ENCODE measurements at places on chromosomes 2 and 18.

DNA sequence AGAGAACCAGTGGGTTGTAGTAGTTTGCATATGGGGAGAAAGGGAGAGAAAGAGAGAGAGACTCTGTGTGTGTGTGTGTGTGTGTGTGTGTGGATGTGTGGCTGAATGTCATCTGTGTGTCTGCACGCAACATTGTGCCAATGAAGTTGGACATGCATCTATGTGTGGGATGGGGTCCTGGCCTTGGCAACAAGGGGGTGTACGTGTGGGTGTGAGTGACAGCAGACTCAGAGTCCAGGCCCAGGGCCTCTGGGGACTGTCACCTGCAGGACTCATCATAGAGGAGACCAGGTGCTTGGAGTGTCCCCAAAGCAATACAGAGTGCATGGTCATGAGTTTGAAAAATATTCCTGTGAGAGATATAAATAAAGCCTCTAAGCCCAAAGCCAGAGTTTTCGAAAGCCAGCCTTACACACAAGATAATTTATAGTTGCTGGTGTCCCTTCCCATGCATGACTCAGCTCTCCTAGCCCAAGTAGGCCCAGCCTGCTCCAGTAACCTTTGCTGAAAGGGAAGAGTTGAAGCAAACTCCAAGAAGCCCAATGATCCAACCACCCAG is 59.9 kb downstream of the TNP1 start:
- no peak for DNase-seq

DNA sequence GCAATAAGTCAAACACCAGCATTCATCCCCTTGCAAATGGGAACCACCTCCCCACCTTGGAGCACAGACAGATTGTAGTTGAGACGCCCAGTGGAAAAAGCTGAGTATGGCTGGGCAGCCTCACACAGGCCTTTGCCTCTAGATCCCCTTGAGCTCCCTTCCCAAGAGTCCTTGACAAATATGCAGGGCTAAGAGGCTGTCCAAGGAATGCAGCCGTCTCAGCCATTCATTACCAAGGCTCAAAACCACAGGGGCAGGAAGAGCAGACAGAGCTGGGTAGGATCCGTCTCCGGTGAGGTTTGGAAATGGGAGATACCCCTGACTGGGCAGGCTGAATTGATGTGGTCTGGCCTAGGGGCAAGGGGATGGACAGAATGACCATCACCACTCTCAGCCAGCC is 557.1 kb downstream of the TNS1 start:
- no peak for DNase-seq

- DNase-seq = no peak
Measured at GRCh38 chr18:8286303-8286702, 322.9 kb upstream of the RAB12 start.

DNA sequence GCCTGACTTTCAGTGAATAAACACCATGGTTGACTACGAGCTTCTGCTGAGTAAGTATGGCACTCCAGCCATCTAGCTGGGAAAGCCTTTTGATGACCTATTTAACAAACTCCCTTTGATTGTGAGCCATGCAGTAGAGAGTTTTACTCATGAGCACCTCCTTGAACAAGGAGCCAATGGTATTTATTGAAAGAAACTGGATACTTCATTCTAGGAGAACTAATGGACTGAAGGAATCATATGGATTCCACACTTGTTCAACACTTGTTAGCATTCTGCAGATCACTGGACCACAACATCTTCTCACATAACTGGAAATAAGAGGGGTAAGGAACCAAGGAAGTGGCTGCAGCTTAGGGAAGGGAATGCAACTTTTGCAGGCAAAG is 320.9 kb upstream of the ETAA1 start:
- DNase-seq = no peak

- no peak for DNase-seq
Measured at GRCh38 chr2:151975460-151976414, 123.1 kb downstream of the CACNB4 start.

- no peak for DNase-seq
Measured at GRCh38 chr2:238170386-238171071, 11.8 kb downstream of the ERFE start.

DNA sequence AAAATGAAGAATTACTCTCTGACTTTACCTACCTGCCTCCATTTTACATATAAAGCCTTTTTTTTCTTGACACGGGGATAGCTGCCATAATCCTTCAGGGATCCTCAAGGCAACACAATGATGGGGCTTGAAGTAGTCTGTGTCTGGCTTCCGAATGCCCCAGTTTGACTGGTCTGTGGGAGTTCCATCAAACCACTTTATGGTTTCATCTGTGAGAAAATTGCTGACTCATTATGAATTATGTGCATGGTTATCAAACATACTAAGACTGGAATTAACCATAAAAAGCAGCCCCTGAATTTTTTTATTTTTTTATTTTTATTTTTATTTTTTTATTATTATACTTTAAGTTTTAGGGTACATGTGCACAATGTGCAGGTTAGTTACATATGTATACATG is 117.5 kb downstream of the PLA2R1 start:
- DNase-seq = no peak

DNA sequence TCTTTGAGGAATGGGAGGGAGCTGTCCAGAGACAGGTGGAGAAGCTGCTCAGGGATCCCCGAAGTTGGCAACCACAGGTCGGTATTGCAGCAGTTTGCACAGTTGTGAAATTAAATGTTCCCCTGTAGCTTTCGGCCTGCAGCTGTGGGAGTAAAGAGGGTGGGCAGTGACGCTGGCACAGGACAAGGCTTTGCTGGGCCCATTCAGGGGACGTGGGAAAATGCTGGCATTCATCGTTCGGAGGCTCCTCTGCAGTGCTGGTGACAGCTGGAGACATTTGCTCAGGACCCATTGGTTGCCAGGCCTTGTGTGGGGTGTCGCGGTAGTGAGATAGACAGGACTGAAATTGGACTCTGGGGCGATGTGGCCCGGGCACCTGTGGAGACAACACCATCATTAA is 173.7 kb downstream of the MYCN start:
- DNase-seq = no peak

DNA sequence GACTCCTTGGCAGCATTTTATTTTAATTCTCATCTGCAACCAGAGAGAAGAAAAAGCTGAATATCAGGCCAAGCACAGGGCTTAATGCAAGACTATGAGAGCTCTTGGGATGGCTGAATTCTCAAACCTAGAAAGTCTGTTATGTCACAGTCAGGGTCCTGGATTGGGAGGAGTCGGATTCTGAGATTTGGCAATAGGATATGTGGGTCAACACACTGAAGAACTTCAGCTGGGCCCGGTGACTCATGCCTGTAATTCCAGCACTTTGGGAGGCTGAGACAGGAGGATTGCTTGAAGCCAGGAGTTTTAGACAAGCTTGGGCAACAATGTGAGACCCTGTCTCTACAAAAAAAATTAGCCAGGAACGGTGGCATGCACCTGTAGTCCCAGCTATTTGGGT is 102.4 kb downstream of the COL3A1 start:
- DNase-seq = no peak

DNA sequence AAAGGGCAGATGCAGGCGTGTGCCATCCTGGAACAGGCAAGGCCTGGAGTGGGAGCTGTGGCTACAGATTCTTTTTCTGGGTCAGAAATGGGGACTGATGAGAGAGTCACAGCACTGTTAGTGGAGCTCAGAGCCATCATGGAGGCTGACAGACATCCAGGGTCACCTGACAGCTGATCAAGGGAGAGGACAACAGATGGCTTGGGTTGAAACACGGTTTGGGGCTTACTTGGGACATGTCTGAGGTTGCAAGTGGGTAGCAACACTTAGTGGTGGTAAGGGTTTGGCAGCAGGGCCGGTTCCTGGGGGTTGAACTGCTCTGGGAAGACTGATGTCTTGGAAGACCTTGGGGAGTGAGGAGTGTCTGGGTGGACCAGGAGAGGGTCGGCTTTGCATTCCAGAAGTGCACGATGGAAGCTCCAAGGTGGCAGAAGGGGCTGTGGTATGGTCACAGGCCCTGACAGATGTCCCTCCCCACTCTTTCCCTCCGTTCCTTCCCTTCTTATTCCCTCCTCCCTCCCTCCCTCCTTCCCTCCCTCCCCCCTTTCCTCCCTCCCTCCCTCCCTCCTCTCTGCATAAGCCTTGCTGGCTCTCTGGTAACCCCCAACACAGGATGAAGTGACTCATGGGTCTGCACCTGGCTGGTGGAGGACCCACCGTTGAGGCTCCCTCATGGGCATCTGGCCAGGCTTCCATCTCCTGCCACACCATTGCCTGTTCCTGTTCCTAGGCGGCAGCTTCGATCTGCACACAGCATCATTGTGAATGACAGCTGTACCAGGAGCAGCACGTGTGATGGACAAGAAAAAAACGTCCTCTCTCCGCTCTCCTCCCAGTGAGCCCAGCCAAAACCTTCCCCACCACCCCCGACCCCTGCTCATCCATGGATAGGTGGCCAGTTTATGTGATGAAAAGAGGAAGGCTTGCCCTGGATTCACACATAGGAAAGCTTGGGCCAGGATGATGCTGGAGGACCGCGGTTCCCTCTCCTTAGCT is 63.8 kb upstream of the RPL31 start:
- no peak for DNase-seq

DNA sequence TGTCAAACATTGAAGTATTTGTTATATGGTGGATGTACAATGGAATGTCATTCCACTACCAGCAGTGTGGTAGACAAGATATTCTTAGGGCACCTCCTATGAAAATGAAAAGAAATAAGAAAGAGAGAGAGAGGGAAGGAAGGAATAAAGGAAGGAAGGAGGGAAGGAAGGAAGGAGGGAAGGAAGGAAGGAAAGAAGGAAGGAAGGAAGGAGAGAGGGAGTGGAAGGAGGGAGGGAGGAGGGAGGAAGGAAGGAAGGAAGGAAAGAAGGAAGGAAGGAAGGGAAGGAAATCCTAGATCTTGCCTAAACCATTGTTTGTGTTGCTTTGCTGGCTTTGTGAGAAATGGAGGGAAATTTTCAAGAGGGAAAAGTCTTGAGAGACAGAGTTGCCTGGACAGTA is 50.1 kb upstream of the TCF7L1 start:
- no peak for DNase-seq

DNA sequence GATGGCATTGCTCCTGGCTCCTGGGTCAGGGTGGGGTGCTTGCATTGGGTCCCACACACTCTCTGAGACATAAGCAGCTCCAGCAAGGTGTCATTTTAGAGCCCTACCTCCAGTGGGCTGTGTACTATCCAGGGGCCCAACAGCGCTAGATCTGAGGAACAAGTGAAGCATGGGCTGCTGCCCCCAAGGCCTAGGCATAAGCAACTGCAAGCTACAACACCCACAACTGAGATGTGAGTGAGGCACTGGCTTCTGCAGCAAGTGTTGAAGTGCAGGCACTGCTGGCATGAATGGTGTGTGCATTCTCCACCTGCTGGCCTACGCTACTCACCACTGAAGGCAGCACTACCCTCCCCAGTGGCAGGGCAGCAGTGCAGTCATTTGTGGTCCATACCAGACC is 81.0 kb upstream of the STK39 start:
- no peak for DNase-seq

GRCh38 chr2:177245010-177245422 is 19.5 kb downstream of the NFE2L2 start:
- peak; percentile 81 for DNase-seq

DNA sequence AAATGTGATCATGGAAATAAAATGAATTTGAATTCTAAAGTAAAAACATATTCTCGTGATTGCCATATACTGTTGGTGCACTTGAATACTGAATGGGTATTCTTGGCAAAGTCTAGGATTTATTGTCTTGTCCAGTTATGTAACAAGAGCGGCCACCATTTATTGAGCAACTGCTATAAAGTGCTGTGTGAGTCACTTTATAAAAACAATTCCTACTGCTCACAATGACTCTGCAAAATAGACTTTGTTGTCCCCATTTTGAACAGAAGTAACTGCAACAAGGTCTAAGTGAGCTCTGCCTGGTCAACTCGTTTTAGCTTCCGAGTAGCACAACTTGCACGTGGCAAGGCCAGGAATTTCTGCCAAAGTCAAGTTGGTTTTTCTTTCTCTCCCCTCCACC is 995.6 kb upstream of the FANCL start:
- DNase-seq = peak; percentile 3

DNA sequence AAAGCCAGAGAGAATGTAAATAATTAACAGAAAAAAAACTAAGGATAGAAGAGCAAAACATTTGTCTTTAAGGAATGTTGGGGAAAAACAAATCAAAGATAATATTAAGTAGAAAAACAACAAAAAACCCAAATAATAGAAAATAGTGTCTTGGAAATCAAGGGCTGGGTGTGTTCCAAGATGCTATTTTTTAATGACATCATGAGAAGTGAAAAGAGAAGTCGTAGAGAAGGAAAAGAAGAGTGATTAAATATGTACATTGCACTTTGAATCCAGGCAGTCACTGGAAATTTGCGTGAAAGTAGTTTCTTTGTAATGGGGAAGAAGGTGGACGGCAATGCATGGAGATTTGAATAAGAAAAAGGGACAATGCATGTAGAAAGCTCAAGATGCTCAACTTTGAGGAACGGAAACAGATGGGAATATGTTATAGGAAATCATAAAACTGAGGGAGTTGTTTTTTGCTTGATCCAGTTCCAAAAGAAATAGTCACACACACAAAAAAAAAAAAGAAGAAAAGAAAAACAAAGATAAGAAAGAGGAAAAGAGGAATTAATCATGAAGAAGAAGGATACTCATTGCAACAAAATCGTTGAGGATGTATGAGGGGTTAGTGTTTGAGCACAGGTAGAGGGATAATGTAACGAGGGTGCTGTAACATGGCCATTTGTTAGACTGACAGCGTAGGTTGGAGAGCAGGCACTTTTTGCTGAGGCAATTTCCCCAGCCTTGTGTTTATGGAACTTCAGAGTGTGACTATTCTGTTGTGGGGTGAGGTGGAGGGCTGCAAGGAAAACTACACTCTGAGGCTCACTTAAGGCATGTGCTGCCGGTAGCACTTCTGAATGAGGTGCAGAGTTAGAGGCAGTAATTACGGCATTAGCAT is 184.1 kb downstream of the CALCRL start:
- no peak for DNase-seq

DNA sequence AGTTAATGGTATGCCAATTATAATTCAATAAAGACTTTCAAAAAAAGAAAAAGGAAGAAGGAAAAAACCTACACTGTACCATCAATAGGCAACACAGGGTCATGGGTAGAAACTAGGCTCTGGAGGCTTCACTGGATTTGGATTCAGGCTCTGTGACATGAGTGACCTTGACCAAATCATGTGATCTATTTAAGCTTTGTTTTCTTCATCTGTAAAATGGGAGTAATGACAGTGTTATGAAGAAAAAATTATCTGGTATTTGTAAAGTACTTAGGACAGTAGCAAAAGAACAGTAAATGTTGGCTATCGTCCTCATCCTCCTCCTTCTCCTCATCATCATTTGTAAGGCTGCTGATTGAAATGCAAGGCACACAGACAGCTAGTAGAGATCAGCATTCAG is 59.3 kb upstream of the STPG4 start:
- DNase-seq = no peak

GRCh38 chr2:68809324-68810240 is 61.6 kb downstream of the BMP10 start:
- no peak for DNase-seq

DNA sequence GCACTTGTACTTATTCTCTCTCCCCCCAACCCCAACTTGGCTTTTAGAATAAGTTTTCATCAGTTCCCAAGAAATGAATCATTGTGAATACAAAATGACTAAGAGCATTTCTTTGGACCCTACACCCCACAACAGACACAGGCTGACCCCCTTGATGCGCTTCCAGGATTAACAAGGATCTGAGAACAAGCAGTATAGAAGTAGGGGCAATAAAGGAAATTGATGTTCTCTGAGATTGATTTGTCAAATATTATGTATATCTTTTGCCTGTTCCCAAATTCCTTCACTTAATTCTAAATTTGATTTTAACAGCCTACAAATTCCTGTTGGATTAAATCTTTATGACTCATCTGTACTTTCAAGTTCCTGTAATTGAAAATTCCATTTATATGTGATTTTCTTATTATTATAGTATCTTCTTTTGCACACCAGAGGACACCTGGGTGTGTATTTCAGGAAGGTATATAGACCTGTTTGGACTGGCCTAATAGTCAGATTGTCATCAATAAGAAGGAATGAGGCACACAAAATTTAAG is 10.2 kb upstream of the PTPN4 start:
- no peak for DNase-seq

Measured in BJ (cell line).